ENCODE measurements at places on chromosomes 5 and 9.

GRCh38 chr5:142320430-142320738, 4.4 kb downstream of the SPRY4 start:
- DNase-seq, result no peak

DNA sequence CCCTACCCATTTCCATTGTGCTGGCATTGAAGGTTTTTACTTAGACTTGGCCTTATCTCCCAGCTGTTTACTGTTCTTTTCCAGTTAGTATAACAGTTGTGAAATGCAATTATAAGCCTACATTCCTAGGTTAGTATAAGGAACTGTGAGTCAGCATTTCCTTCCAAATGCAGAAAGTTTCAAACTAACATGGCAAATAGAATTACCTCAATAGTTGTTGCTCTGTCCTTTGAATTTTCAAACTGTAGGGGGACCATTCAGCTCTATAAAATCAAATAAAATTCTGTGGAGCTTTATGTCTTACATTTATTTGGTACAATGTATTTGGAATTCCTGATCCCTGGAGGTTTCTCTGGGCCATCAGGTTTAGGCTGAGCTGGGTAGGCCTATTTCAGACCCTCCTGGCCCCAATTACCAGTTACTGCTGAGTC, 47.2 kb downstream of the ARHGEF28 start:
- peak; percentile 95 for DNase-seq

GRCh38 chr5:89668821-89669220, 740.7 kb downstream of the CETN3 start:
- DNase-seq, result no peak

DNA sequence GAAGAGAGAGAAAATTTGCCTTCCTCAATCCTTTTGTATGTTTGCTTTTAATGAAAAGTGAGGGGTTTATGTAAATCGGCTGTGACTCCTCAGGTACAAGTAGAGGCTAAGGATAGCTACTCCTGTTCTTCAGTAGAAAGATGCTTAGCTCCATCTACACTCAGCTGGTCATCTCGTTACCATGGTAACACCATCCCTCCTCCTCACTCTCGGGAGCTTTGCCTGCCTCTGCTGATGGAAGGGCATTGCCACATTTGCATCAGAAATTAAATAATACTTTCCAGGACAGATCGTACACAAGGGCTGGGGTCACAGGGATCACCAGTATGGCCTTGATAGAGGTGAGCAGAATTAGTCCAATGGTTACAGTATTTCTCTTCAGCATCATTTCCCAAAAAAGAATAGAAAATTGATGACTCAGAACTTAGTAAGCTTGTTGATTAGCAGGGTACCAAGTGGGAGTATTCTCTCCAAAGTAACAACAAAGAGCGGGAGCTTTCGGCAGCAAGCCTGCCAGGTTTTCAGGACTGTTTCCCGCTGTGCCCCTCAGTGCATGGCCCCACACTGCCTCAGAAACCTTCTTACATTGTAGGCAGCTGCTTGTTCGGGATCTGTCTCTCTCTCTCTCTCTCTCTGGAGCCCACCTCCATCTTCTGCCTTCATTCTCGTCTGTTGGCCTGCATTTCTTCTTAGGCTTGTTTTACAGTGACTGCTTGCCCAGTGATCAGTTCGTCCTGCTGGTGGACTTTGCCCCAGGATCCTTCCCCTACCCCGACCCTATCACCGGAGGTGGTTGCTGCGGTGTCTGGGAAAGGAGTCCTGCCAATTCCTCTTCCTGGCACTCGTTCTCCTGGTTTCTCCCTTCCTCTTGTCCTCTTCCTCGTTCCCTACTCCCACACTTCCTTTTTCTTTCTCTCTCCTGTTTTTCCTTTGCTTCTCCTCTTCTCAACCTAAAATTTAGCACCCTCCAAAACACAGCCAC, 51.9 kb upstream of the SNAPC3 start:
- peak; percentile 58 for DNase-seq

GRCh38 chr9:72292256-72292682, 72.7 kb downstream of the ZFAND5 start:
- peak; percentile 77 for DNase-seq

DNA sequence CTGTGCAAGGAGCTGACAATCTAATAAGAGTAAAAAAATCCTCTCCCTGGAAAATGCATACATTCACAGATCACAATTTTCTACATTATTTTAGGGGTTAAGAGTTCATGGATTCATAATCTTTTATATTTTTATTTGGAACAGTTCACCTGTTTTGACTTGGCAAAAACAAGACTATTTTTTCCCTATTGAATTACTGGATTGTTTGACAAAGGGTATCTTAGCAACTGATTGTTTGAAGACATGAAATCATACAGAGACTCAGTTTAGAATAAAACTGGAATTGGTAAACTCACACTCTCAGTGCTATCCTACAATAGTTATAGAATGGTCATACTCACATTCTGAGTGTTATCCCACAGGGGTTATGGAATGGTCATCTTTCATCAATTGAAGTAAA, 358.2 kb upstream of the PTGER4 start:
- no peak for DNase-seq

GRCh38 chr9:75432888-75433287, 344.6 kb downstream of the OSTF1 start:
- DNase-seq, result no peak

GRCh38 chr5:98519571-98519970, 253.9 kb upstream of the RGMB start:
- DNase-seq, result no peak

GRCh38 chr9:17653947-17654465, 75.1 kb downstream of the SH3GL2 start:
- no peak for DNase-seq

DNA sequence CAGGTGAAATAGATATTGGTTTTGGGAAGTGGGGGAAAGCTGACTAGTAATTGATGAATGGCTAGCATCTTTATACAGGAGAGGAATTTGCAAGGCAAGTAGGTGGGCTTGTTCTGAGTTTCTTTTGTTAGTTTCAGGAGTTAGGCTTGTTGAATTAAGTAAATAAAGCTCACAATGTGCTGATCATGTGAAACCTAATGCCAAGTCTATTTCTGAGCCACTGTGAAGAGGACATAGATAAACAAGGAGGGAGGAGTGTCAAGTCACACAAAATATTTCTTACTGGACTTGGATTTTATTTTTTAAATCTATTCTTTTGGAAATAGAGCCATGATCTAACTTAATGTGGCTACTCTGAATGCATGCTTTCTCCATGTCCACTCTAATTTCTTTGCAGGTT, 19.9 kb downstream of the GDA start:
- DNase-seq, result no peak

DNA sequence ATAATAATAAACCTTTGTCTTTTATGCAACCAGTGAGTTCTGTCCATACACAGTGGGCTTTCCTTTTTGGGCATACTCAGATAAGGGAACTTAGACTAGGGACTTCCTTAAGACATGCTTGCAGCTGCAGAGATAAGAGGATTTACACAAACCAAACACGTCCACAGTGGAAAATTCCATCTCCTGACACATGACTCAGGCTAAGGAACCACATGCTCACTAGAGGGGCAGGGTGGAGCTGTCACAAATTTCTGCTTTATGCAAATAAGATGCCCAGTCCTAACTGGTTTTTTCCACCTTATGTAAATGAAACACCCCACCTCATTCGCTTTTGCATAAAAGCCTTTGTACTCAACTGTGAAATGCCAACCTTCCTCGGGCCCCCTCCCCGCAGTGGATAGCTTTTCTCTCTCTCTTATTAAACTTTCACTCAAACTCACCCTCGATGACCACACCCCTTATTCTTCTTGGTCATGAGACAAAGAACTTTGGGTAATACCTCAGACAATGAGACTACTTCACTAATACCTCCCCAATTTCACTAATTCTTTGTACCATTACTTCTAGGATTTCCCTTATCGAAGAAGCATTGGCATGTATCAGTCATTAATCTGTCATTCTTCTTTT, 170.3 kb upstream of the FTMT start:
- DNase-seq, result peak; percentile 64

DNA sequence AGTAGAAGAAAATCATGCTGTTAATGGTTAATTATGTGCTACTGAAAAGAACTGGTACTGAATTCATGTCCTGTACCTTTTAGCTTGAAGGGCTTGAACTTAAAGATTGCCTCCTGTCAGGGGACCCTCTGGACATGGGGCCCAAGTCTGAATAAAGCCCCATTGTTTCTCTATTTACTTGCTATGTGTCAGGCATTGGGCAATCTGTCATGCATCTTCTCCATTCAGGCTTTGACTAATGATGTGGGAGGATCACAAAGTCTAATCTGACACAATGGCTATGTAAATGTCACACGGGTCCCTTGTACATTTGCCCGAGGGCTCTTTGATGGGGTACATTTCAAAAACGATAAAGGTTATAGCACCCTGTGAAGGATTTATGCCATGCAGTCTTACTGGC, 64.0 kb upstream of the TUSC1 start:
- DNase-seq, result no peak

DNA sequence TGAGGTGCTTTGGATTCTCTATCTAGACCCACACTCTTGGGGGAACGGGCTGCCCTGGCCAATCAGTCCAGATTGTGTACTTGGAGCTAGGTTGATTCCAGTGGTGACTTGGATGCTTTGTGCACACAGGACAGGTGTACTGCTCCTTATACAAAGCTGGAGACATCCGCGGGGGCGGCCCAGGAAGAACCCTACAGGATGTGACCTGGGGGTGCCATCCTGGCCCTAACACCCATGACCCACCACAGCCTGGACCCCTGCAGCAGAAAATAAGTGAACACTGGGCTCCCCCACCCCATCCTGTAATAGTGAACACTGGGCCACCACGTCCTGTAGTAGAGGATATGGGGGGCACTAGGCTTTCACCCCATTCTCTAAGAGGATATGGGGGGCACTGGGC, 12.1 kb upstream of the PLEKHG4B start:
- no peak for DNase-seq

- DNase-seq, result no peak
Observed at GRCh38 chr9:127049581-127049980, 72.9 kb downstream of the ANGPTL2 start.

- no peak for DNase-seq
Observed at GRCh38 chr5:149326611-149327010, 18.7 kb upstream of the GRPEL2 start.

DNA sequence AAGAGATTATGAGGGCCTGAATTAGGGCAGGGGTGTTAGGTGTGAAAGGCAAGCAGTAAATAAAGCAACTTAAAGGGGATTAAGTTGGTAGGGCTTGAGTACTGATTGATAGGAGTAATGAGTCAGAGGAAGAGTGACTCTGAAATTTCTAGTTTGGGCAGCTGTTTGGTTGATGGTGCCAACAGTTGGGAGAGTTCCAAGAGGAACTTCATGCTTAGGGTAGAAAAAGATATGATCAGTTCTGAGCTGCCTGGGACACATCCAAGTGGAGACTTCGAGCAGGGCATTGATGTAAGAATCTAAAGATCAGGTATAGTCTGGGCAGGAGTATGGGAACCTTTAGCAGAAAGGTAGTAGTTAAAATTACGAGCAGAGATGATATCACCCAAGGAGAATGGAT, 10.2 kb downstream of the MAMDC2 start:
- no peak for DNase-seq

DNA sequence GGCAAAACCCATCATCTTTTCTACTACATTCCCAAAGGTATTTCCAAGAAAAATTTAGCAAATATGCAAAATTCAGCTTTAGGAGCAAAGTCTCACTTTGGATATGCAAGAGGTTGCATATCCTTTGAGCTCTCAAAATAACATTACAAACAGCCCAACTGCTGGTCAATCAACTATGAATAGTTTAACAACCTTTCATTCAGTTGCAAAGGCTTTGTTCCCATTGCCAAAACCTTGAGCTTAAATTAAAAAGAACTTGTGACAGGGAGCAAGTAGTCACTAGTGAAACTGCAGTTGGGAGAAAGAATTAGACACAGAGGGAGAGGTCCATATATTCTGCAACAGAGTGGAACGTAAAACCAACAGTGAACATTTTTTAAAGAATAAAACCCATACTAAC, 8.8 kb downstream of the ZNF608 start:
- no peak for DNase-seq
